NCI-H82 (cell line): ENCODE measurements at places on chromosomes 5 and 9.

- no peak for DNase-seq
Measured at GRCh38 chr9:93205896-93206575, 22.1 kb downstream of the WNK2 start.

DNA sequence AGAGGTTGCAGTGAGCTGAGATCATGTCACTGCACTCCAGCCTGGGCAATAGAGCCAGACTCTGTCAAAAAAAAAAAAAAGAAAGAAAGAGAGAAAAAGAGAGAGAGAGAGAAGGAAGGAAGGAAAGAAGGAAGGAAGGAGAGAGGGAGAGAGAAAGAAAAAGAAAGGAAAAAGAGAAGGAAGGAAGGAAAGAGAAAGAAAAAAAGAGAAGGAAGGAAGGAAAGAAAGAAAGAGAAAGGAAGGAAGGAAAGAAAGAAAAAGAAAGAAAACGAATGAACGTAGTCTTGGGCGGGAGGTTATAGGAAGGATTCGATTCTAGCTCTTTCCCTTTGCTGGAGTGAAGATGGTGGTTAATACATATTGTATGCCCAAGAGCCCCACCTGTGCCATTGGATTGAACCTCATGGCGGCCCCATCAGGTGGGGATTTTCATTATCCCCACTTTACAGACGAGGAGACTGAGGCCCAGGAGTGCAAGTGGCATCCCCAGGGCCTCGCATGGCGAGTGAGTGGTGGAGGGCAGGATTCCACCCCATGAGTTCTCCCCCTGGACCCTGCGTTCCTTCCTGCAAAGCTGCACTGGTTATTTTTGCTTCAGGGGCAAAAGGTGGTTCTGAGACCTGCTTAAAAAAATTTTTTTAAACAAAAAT is 80.9 kb upstream of the ASS1 start:
- DNase-seq, result no peak

- peak; percentile 32 for DNase-seq
Measured at GRCh38 chr5:98993512-98993911, 64.7 kb upstream of the CHD1 start.

- DNase-seq, result no peak
Measured at GRCh38 chr5:138536665-138537315, 6.2 kb downstream of the ETF1 start.

DNA sequence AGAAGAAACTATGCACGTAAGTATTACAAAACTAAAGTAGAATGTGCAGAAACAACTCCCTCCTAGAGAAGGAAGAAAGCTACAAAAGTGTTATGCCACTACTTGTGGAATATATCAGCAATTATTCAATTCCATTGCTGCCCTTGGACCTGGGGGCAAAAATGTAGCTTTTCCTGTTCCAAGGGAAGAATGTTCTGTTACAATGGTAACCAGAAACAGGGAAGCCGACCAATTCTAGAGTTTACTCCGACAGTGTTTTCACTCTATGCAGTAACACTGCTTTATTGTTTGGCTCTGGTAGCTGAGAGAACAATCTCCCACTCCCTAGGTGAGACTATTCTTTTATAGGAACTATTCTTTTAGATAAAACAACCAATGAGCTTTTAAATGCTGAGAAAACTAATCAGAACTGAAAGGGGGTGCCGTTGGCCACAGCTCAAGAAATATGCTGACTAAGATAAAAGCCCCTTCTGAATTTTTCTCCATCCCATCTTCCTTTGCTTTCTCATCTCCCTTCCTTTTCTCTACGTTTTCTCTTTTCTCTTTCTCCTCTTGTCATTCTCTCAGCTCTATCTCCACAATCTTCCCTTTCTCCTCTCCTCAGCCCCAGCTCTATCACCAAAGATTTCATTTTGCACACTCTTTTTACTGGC is 54.1 kb downstream of the SLC1A3 start:
- no peak for DNase-seq

GRCh38 chr5:44536650-44537260 is 147.5 kb upstream of the FGF10 start:
- DNase-seq, result peak; percentile 56

GRCh38 chr9:121976751-121977150 is 116.4 kb downstream of the TTLL11 start:
- DNase-seq, result no peak
